Adrenal gland (tissue), 19 donors: ENCODE measurements at places on chromosomes 7 and 10.
A peak's percentile ranks its signal among the peaks of the same experiment; 100 is the strongest.

- DNase-seq, result no peak
Observed at GRCh38 chr10:113858541-113858940, 4.1 kb downstream of the NHLRC2 start.

GRCh38 chr7:47688311-47689100, 106.6 kb upstream of the TNS3 start:
- no peak for DNase-seq

- DNase-seq, result no peak
Observed at GRCh38 chr7:28405662-28406061, 6.7 kb upstream of the CREB5 start.

GRCh38 chr10:110919349-110919931, at the start of gene SHOC2:
Gene SHOC2, plus strand, starts transcription at chr10:110919604. Its CDS starts 44,755 bp downstream, at chr10:110964359.
- peak; percentile 99 for DNase-seq

DNA sequence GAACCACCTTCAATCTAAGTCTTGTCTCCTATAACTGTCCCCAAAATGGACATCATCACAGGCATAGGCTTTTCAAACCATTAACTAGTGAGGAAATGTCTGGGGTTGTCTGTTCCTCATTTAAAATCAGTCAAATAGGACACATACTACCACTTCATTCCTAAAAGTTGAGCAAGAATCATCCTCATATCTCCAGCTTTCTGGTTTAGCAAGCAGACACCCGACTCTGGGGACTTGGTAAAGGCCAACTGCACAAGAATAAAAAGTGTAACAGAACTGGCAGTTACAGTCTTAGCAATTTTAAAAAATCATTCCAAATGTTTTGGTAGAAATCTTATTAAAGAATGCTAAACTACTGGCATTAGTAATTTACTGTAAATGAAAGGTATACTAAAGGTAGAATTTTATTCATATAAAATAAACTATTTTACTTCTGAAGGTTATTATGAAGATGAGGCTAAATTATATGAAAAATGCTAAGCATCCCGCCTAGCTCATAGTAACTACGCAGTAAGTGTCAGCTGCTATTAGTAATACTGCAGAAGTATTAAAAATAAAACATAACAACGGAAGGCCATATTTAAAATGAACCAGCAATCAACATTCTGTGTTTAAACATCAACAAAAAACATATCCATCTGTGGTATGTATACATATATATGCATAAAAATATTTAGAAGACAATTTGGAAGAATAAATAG, 60.8 kb downstream of the ZNF438 start:
- DNase-seq, result no peak

- DNase-seq, result no peak
Observed at GRCh38 chr10:78952686-78953085, 116.1 kb upstream of the ZMIZ1 start.
